ENCODE measurements at places on chromosomes 16 and 17.

- no peak for DNase-seq
- no peak overlapping the region for H3K27ac ChIP-seq
- no peaks in the 10 kb centered on the region for H3K27me3 ChIP-seq
- no peaks in the 10 kb centered on the region for H3K36me3 ChIP-seq
These were observed 5.1 kb upstream of the SUZ12 start for GRCh38 chr17:31931756-31932155.

GRCh38 chr17:73283841-73284282 lies 22.2 kb upstream of the CPSF4L start:
- no peak overlapping the region for H3K27ac ChIP-seq
- H3K27me3 ChIP-seq = peaks cover 17% of the 10 kb centered on the region
- no peaks in the 10 kb centered on the region for H3K36me3 ChIP-seq
- no peaks in the 10 kb centered on the region for H3K4me1 ChIP-seq
- DNase-seq = no peak

DNA sequence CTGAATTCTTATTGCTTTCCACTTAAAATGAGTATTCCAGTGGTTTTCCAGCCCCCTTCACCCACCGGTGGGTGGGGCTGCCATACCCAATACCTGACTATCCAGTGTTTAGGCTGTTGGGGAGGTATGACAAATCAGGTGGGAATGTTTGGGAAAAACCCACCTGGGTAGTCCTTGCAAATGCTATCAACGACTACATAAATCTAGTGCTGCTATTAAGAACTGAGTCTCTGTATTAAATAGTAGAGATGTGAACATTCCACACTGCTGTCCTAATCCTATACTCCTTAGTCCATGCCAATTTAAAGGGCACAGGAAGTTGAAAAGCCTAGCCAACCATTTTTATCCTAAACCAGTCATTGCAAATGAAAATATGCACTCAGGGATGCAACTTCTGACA lies 126.6 kb downstream of the AXIN2 start:
- H3K27ac ChIP-seq = no peak overlapping the region
- no peak overlapping the region for H3K4me3 ChIP-seq
- H3K36me3 ChIP-seq = no peaks in the 10 kb centered on the region
- H3K27me3 ChIP-seq = no peaks in the 10 kb centered on the region
- no peak for DNase-seq

DNA sequence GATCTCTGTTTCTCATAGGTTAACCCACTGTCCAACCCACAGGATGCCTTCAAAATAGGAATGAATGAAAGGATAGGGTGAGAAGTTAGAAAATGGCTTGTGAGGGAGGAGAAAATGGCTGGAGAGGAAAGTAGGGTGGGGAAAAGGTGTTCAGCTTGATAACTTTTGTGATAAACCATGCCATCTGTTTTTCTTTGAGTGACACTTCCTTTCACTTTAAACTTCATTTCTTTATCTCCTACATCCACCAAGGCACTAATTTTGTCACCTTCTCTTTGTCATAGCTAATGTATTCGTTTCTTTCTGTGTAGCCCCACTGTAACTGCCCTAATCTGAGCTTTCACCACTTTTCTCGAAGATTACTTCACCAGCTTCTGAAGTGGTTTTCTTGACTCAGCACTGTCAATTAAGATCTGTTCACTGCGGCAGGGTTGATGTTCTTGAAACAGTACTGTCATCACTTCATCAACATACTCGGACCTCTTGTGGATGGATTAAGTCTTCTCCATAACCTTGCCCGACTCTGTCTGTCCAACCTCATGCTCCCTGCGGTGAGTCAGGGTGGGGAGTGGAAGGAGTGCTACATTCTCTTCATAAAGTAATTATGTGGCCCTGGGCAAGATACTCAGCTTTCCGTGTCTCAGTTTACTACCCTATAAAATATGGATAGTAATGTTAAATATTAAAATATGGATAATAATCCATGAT lies 5.5 kb upstream of the KRT10 start:
- DNase-seq = no peak
- no peaks in the 10 kb centered on the region for H3K27me3 ChIP-seq
- H3K4me1 ChIP-seq = no peaks in the 10 kb centered on the region
- no peak overlapping the region for H3K4me3 ChIP-seq

DNA sequence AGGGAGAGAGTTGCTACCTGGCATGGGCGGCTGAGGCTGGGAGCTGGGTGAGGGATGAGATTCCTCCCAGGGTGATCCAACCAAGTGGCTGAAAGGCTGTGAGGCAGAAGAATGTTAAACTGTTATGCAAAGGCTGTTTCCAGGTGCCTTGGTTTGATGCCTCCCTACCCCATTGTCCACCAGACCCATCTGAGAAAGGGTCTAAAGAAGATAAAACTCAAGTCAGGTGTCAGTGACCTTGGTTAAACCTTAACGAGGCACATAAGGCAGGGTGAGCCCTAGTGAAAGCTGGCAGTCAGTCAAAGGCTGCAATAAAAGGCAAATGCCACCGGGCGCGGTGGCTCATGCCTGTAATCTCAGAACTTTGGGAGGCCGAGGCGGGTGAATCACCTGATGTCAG lies 23.8 kb downstream of the LDHD start:
- DNase-seq = no peak
- no peaks in the 10 kb centered on the region for H3K36me3 ChIP-seq
- no peak overlapping the region for H3K4me3 ChIP-seq
- H3K4me1 ChIP-seq = peaks cover 7% of the 10 kb centered on the region

- no peak overlapping the region for H3K27ac ChIP-seq
- H3K27me3 ChIP-seq = peaks cover 19% of the 10 kb centered on the region
- no peak for DNase-seq
- H3K4me1 ChIP-seq = no peaks in the 10 kb centered on the region
- H3K4me3 ChIP-seq = no peak overlapping the region
These were observed 46.6 kb upstream of the WSB1 start for GRCh38 chr17:27247071-27247957.

Measured in T-cell (primary cell).